Naive thymus-derived CD4-positive, alpha-beta T cell (primary cell): ENCODE measurements at places on chromosomes 5 and 9. TPM values are rescaled to one million over a fixed set of nuclear protein-coding genes. Genes with fewer than 3 reads are reported as not detected.

GRCh38 chr5:102288630-102289029 is 7.5 kb downstream of the SLCO4C1 start:
- DNase-seq = no peak

Gene SPINK7
- not detected for polyA plus RNA-seq

- no peak for DNase-seq
Measured at GRCh38 chr5:39498278-39498952, 73.6 kb upstream of the DAB2 start.

DNA sequence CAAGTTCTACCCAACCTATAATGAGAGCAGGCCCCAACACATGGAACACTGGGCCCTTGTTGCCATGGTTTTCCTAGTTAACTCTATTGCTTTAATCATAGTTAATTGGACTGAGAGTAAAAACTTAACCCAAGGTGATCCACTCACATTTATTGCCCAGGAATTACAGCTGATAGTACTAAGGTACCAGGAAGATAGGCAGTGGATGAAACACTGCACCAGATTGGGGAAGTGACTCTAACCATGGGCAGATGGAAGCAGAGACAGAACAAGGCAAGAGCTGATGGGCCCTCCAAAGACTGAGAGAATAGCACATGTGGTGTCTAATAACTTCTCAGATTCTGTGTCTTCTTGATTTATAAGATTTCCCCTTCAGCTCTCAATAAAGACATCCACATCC is 145.7 kb upstream of the TRIM32 start:
- DNase-seq = no peak

GRCh38 chr5:40914835-40915234 is 5.5 kb downstream of the C7 start:
- no peak for DNase-seq

- no peak for DNase-seq
Measured at GRCh38 chr5:6833406-6833805, 120.2 kb downstream of the TENT4A start.

GRCh38 chr5:39301406-39301805 is 62.9 kb downstream of the C9 start:
- no peak for DNase-seq

Gene GPX8
- not detected for polyA plus RNA-seq

Gene CER1
- not detected for polyA plus RNA-seq

Gene GADD45G
- polyA plus RNA-seq = not detected

DNA sequence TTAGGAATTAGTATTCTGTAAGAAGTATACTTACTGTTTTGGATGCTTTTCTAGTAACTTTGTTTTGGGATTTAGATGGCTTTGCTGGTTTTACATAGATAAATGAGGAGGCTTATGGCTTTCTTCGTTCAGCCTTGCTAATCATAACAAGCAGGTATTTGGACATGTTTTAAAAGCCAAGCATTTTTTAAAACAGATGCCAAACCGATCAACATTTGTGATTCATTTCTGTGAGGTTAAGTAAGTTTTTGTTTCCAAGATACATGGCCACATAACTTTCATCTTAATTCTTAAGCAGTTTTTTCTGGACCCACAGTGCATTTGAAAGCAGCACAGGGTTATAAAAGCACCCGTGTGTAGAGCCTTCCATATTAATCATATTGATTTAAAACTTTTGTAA is 21.7 kb downstream of the TARS1 start:
- DNase-seq = no peak

DNA sequence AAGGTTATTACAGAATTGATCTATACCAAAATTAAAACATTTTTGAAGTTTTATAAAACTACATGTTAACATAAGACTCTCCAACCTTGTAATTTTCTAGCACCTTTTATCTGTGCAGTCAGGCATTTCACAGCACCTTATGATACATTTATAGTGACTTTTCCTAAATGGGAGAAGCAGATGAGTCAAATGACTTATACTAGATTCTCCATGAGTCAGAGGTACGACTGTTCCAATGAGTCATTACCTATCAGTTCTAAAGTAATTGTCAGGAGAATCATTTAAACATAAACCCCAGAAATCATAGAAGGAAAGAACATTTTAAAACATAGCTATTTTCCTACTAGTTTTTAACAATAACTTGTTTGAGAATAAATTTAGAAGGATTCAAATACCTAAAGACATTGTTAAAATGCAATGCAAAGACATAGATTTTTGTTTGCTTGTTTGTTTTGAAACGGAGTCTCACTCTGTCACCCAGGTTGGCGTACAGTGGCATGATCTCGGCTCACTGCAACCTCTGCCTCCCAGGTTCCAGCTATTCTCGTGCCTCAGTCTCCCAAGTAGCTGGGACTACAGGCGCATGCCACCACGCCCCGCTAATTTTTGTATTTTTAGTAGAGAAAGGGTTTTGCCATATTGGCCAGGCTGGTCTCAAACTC is 34.7 kb upstream of the DMXL1 start:
- no peak for DNase-seq

Gene NMUR2
- not detected for polyA plus RNA-seq

DNA sequence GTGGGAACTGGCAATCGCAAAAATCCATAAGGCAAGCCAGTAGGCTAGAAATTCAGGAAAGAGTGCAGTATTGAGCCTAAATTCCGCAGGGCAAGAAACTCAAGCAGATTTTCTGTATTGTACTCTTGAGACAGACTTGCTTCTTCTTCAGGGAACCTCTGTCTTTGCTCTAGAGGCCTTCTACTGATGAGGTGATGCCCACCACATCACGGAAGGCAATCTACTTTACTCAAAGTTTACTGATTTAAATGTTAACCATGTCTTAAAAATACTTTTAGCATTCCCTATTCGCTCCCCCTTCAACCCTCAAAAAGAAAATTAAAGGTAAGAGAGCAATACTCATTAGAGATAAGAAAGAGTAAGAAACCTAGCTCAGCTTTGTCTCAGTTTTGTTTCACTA is 11.3 kb downstream of the IL7R start:
- DNase-seq = no peak

DNA sequence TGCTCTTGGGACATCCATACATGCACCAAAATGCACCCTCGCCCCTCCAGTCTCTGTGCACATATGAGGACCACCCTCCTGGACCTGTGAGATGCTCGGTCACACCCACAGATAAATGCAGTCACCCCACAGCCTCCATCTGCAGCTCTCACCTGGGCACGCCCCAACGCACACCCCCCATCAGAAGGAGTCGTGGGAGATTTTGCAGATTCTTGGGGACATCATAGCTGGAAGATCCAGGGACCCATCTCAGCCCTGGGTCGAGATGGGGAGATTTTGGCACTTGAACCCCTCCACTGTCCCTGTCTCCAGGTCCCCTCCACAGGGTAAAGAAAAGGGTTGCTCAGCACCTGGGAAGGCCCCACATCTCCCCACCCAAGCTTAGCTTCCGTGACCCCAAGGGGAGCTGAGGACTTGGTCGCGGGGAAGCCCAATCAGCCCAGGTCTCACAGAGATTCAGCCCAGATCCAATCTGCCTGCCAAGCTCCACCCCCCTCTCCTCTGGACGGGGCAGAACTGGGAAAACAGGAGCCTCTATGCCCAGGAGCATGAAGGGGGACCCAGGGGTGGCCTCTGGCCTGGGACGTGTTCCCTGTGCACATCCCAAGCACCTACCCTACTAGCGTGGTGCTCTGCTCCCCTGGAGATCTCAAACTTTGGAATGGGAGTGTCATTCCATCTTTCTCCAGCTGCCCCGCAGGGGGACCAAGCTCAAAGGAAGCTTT is 89.2 kb upstream of the LMX1B start:
- DNase-seq = no peak

DNA sequence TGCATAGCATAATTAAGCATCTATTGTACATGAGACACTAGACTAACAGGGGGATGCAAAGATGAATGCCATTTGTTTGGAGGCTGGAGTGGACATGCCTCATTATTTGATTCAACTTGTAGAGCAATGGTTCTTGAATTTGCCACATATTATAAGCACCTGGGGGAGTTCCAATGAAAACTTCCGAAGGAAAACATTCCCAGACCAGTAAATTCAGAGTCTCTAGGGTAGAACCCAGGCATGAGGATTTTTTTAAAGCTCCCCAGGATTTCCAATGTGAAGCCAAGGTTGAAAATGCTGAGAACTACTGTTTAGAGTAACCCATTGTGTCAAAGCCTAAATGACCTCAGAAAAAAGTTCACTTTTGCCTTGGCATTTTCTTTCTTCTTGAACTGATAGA is 93.9 kb upstream of the ITGA1 start:
- DNase-seq = no peak

- no peak for DNase-seq
Measured at GRCh38 chr5:60722416-60722815, 22.4 kb upstream of the DEPDC1B start.

DNA sequence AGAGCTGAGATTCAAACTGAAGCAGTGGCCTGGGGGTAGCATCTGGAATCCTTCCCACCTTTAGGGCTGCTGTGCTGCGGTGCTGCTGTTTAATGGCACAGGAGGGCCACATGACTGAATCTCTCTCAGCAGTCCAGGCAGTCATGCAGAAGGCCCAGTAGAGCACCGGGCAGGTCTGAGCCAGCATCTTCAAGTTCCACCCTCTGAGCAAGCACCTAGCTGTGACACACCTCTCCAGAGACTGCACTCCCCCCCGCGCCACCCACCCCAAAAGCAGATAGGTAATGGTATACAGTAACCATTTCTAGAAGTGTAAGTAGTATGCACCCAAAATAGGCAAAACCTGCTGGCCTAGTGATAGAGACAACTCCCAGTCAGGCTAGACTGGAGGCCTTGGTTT is 8.2 kb downstream of the IL4 start:
- no peak for DNase-seq

GRCh38 chr5:83244516-83244915 is 167.2 kb downstream of the XRCC4 start:
- no peak for DNase-seq

DNA sequence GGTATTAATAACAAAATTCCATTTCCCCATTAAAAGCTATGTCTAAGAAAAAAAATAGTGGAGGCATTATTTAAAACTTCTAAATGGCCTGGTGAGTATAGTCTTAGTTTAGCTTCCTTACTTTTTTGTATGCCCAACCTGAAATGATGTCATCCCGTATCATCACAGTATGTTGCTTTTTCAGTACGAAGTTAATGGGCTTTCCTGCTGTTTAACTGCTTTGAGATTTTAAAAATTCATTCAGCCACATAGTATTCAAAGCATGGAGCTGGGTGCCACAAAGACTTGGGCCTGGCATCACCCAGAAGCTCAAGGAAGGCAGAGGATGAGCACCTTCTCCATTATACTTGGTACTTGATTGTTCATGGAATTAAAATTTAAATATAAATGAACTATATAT is 7.4 kb downstream of the F2RL2 start:
- DNase-seq = no peak

Gene SYK
- 0.26 TPM for polyA plus RNA-seq

Gene NTNG2
- polyA plus RNA-seq = 0.87 TPM

- DNase-seq = no peak
Measured at GRCh38 chr5:78008356-78008967, 232.3 kb upstream of the TBCA start.

- no peak for DNase-seq
Measured at GRCh38 chr5:61414806-61415205, 82.7 kb downstream of the ZSWIM6 start.

DNA sequence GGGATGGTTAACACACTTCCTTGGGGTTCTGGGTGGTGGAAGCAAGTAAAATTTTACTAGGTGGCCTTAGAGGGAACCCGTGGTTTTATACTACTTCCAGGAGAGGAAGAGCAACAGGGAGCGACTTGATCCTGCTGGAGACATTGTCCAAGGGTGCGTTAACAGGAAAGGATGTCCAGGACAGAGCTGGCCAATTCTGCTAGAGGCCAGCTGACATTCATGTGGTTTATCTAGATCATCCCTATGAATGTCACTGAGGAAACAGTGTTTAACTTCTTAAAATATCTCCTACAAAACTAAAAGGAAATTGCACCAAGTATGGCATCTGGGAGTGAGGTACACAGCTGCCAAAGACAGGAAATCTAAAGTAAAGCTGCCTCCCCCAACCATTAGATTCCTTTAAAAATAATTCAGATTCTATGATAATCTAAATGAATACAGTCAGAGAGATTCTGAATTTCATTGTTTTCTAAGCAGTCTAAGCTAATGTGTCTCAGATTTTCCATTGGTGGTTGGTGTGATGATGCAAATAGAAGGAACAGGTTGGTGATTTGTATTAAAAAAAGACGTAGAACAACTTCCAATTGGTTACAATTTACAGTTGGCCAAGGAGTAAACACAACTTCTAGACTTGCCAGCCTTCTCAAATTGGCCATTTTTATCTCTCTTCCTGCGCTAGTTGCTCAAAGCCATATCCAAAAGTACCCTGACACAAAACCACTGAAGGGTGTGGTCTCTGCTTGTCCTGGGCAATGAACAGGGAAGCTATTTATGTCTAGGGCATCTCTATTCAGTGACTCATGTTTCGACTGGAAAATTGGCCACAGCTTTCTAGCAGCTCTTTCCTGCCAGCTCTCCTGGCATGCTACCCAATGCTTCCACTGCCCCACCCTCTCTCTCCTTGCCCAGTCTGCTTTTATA is 574.7 kb upstream of the MEF2C start:
- DNase-seq = no peak

Gene PRRX2
- not detected for polyA plus RNA-seq

DNA sequence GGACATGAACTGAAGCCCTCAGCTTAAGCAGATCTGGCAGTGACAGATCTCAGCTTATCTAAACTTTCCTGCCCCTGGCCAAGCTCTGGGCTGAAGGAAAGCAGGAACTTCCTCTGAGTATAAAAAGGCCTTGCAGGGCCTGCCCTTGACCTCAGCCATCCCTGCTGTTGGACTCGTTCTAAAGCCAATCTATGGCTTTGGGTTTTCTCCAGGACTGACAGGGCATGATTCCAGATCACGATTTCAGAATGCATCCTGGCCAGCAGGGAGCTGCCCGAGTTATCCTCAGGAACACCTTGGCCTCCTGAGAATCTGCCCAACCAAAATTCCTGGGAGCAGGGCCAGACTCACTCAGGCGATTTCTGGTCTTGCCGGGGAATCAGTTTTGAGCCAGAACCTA is 502.7 kb downstream of the TLE4 start:
- no peak for DNase-seq

Gene ARHGEF37
- 0.46 TPM for polyA plus RNA-seq

Gene STKLD1
- not detected for polyA plus RNA-seq

DNA sequence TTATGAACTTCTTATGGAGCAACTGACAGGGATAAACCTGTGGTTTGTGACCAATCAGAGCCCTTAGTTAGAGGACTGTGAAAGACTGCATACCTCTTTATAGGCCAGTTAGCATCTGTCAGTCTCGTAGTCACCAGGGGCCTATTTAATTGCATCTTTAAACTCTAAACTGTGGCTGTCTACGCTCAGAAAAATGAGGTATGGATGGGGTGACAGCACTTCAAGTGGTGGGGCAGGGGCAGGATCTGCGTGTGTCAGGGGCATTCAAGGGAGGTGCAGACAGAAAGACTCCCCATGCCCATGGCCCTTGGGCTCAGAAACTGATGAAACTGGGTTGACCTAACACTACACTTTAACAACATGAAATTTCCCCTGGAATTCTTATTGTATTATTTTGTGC is 132.6 kb upstream of the TBCA start:
- DNase-seq = no peak
